Stimulated activated CD4-positive, alpha-beta T cell treated with anti-CD3 and anti-CD28 coated beads, Interleukin-12 subunit alpha, Interleukin-12 subunit beta, amount 100 ng/mL, for 4 hours (primary cell): ENCODE measurements at places on chromosomes 2 and 18.

GRCh38 chr2:43274055-43274454 is 47.6 kb upstream of the ZFP36L2 start:
- no peak for DNase-seq

GRCh38 chr2:225074919-225075681 is 32.8 kb upstream of the DOCK10 start:
- no peak for DNase-seq

DNA sequence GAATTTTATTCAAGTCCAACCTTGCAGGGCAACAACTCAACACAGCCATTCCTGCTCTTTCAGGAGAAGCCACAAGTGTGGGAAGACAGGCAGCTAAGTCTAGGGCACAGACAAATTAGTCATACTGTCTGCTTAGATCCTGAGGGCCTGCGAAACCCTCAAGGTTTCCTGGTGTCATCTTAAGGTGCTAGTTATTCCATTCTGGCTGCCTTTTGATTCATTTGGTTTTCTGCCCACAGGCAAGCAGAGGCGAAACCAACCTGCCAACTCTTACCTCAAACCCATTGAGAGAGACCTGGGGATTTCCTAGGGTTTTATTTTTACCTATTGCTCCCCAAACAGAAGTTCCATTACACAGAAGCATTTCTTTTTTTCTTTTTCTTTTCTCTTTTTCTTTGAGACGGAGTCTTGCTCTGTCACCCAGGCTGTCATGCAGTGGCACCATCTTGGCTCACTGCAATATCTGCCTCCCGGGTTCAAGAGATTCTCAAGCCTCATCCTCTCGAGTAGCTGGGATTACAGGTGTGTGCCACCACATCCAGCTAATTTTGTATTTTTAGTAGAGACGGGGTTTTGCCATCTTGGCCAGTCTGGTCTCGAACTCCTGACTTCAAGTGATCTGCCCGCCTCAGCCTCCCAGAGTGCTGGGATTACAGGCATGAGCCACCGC is 23.7 kb upstream of the SCYGR1 start:
- DNase-seq, result peak; percentile 47

- no peak for DNase-seq
Observed at GRCh38 chr2:238908960-238909951, 61.4 kb downstream of the TWIST2 start.

DNA sequence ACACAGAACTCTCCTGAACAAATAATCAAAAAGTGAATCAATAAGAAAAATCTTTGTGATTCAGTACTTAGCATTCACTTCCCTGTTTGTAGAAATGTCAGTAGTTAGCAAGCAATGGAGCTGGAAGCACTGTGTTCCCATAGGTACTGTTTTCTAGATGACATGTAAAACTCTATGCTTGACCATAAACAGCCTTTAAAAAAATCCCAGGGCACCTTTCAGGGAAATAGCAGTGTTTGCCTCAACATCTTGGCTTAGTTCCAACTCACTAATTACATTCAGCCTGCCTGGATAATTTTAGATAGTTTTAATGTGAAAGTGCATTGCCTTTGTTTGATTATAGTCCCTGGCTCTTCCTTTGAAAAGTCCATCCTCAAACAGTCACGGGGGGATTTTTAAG is 721.8 kb downstream of the ERBB4 start:
- DNase-seq, result no peak

DNA sequence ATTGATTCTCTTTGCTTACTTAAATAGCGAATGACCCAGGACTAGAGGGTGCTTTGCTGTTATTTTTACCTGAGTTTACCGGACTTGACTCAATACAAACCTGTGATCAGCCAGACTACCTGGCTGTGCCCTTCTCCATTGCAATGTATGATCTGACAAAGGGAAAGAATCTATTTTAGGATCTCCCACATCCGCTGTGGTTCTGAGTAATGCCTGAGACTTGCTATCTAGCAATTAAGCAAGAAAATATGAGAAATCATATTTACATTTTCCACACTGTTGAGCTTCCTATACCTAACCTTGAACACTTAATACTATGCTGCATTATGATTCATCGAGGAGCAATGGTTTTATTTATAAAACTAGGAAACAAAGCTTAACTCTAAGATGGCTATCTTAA is 215.2 kb downstream of the RAD51AP2 start:
- DNase-seq, result no peak

DNA sequence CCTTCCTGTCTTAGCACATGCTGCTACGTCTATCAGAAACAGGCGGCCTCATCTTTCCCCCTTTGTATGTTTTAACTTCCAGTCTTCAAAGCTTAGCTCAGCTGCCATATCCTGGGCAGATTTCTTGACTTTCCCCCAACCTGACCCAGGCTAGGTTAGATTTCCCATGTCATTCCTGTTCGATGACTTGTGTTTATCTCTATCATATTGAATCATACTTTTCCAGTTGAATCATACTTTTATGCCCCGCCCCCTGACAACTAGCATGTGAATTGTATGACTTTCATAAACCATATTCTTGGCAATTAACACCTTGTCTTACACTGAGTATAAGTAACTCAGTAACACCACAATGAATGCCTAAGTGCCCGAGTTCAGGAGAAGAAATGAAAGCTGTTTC is 128.3 kb downstream of the CYRIA start:
- DNase-seq, result no peak

DNA sequence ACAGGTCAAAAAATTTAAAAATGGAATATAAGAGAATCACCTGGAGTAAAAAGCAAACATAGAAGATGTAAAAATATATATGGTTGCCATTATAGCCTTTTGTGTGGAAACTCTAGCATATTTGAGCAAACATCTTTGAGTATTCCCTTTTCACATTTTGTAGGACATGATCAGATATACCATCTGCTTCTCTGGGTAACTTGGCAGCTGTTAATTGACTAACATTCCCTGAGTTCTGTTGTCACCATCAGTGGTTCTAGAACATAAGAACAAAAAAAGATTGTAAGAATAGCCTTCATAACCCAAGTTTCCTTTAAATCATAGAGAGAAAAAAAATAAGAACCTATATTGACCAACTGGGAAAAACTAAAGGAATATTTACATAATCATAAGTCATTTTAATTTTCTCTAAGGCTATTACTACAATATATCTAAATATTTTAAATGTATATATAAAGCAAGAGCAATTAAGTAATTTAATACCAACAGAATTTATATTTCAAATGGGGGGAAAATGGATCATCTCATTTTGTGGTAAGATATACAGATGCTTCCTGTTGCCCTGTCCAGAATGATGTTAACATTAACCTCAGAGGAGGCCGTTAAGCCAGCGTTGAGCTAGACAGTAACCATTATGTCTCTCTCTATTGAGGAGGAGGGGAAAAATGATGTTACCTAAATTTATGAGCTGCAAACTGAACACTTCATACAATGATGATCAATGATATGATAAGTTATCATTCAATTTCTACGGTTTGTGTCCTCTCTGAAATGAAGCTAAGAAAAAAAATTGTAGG is 9.8 kb upstream of the INO80D start:
- DNase-seq, result no peak
